Activated CD4-positive, alpha-beta T cell treated with anti-CD3 and anti-CD28 coated beads, Interleukin-2, Interleukin-6, amounts not matched to agents 100 ng/mL and 50 ng/mL, durations not matched to agents 16 hours and 8 hours (primary cell): ENCODE measurements at places on chromosomes 6 and 20.

GRCh38 chr20:45087097-45087790 is 13.7 kb downstream of the KCNS1 start:
- no peak for DNase-seq

DNA sequence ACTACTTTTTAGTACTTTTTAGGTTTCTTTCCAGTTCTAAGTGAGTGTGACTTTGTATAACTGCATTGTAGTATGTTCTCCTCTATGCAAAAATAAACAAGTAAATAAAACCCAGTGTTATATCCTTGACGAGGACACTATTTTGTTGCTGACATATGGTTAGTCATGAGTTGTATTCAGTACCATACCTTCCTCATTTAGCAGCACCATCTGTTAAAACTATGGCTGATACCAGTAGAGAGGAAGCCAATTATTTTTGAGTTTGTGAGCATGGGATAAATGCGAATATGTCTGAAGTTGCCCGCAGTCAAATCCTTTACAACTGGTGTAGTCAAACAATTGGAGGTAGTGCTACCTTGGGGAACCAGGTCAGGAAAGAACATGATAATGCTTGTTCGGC is 74.1 kb downstream of the CDKAL1 start:
- DNase-seq, result no peak

GRCh38 chr20:62645613-62646012 is 3.3 kb downstream of the SLCO4A1 start:
- DNase-seq, result no peak

DNA sequence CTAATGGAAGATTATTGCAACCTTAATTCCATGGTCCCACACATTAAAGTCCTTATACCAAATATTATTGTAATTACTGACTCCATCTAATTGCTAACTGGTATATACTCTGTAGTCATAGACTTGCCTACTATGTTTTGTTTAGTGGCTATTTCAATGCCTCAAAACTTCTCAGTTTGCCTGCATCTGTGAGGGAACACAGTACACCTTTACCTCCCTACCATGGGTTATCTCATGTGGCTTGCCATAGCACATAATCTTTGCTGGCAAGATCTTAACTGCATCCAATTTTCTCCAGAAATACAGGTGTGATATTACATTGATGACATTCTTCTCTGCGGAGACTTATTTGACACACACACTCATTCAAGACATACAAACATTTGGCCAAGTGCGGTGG is 107.1 kb upstream of the ZNF184 start:
- no peak for DNase-seq

GRCh38 chr6:135323202-135323668 is 142.1 kb downstream of the MYB start:
- peak; percentile 57 for DNase-seq
